SK-N-SH treated with all-trans-retinoic acid at 6 μM for 48 hours (cell line): ENCODE measurements at places on chromosomes 6 and 20.

DNA sequence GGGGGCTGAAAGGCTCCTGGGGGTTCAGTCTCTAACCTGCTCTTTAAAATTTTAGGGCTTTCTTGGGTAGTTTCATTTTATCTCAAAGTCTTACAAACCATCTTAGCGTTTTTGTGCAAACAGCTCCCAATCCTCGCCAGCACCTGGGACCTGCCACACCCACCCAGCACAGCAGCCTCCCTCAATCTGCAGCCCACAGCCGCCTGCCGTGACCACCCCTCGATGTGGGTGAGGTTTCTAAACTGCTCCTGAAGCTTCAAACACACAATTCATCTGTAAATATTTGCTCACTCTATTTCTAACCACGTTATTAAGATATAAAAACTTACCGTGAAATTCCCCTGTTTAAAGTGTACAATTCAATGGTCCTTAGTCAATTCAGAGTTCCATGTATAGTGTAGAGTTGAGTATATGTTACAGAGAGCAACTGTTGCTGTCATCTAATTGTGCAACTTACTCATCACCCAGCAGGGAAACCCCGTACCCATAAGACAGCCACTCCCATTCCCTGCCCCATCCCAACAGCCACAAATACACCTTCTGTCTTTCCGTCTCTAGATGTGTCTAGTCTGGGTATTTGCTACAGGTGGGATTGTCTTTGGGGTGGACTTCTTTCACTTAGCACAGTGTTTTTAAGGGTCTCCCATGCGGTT lies 381.0 kb downstream of the TAF4 start:
- ATAC-seq: no peak

DNA sequence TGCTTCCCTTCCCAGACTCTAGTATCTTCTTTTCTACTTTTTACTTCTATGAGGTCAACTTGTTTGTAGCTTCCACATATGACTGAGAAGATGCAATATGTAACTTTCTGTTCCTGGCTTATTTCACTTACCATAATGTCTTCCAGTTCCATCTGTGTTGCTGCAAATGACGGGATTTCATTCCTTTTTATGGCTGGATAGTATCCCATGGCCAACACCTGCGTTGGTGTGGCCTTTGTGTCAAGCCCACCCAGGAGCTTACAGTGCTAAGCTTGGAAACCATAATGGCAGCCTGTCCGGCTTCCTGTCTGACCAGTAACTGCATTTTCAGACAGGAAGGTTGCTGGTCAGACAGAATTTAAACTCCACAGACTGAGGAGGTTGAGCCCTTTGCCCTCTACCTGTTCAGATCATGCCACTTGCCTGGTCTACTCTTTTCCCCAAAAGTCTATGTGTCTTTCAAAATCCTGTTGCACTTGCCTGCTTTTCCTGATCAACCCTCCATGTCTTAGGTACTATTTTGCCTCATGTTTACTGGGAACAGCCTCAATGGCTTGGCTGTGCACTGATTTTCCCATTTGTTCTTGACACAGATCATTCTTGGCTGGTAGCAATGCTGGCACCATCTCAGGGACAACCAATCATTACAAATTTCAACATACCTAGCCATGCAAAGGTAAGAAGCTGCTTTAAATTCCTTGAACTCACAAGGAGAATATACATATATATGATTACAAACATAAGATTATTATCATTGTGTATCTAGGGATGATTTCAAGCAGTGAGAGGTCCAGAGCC lies 114.3 kb upstream of the PLEKHG1 start:
- no peak for ATAC-seq

- peak; percentile 59 for ATAC-seq
Measured at GRCh38 chr6:35302604-35303241, 5.1 kb downstream of the DEF6 start.

GRCh38 chr6:108451816-108452215 lies 108.9 kb upstream of the FOXO3 start:
- ATAC-seq: no peak

DNA sequence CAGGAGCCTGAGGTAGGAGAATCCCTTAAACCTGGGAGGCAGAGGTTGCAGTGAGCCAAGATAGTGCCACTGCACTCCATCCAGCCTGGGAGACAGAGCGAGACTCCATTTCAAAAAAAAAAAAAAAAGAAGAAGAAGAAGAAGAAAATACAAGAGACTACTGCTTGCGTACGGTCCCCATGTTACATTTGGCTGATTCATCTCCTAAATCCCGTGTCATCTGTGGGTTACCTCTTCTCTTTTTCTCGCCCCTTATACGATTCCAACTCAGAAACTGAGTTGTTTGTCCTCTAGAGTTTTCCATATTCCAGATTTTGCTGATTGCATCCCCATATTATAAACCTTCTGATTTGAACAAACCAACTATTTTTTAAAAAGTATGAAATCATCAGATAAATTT lies 62.4 kb upstream of the NELFCD start:
- no peak for ATAC-seq

GRCh38 chr6:108982154-108983113 lies 112.2 kb downstream of the SESN1 start:
- no peak for ATAC-seq

DNA sequence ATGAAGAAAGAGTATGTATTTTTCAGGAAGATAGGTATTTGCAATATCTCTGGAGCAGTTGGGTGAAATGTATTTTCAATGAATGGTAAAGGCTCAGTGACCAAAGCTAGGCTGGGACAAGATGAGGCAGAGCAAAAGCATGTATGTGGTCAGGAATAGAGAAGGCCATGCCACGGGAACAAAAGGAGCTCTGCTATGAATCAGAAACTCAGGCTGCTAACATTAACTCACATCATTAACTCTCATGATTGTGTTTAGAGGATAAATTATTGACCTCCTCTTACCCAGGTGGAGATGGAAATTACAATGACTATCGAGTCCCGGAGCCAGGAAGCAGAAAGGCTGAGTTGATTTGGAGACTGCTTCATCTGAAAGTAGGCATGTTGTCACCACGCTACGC lies 220.2 kb downstream of the FUT9 start:
- ATAC-seq: no peak

DNA sequence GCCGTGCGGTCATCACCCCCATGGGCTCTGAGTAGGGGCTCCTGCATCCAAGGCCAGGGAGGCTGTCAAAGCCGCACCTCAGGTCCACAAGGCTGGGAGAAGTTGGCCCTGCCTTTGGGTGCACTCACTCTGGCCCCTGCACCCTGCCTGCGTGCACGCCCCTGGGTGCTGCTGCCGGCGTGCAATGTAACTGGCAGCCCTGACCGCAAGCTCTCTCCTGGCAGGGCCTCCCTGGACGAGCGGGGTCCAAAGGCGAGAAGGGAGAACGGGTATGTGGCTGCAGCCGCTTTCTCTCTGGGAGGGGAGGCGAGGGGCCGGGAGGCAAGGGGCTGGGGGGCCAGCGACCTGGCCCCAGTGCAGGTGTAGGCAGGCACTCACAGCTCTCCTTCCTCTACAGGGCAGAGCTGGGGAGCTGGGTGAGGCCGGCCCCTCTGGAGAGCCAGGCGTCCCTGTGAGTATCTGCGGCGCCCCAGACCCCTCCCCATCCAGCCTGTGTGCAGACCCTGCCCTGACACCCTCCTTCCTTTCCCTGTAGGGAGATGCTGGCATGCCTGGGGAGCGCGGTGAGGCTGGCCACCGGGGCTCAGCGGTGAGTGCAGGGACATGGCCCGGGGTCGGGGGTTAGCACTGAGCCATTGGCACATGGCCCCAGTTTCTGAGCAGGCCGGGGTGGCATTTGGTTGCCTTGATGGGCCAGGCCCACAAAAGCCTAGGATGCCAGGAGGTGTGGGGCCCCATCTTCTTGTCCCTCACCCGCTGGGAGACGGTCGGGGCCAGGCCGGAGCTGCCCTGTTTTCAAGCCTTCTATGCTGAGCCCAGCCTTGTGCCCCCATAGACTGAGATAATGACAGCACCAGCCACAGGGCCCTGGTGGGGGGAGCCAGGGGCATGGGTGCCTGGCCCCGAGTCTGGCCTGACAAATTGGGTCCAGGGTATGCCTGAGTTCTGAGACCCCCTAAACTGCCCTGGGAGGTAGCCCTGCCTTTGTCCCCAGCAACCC lies 12.7 kb downstream of the COL9A3 start:
- ATAC-seq: no peak

GRCh38 chr6:5729080-5729434 lies 277.7 kb downstream of the NRN1 start:
- ATAC-seq: peak; percentile 85

GRCh38 chr20:3430376-3431069 lies 23.1 kb upstream of the DNAAF9 start:
- no peak for ATAC-seq

DNA sequence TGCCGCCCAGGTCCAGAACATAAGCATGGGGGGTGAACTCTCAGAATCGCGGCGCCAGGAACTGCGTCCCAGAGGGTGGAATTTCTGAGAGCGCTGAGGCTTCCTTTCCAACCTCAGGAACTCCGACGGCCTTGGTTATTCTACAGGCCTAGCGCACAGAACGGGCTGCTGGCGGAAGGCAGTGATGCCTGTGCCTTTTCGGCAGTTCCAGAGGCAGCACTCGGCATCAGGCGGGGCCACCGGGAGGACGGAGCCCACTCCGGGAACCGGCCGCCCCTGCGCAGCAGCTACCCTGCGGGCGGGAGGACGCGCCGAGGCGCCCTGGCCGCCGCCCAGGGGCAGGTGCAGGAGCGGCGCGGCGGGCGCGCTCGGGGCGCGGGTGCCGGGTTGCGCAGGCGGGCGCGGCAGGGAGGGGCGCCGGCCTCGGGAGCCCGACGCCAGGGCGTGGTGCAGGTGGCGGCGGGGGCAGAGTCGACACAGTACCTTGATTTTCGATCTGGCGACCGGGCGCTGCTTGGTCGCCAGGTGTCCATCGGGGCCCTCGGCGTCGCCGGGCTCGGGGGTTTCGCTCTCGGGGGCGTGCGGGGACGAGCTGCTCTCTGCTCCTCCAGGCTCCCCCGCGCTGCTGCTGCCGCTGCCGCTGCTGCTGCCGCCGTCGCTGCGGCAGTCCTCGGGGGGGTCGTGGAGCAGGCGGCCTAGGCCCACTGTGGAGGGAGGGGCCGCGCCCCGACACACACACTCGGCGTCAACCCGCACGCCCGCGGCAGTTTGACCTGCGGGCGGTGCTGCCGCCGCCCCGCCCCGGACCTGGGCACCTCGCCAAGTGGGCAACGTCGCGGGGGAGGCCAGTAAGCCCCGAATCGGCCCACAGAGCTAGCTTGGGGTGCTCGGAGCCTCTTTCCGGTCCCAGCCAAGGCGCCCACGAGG lies 1.3 kb downstream of the OVOL2 start:
- peak; percentile 48 for ATAC-seq

GRCh38 chr6:137589067-137589848 lies 95.1 kb upstream of the OLIG3 start:
- peak; percentile 90 for ATAC-seq

DNA sequence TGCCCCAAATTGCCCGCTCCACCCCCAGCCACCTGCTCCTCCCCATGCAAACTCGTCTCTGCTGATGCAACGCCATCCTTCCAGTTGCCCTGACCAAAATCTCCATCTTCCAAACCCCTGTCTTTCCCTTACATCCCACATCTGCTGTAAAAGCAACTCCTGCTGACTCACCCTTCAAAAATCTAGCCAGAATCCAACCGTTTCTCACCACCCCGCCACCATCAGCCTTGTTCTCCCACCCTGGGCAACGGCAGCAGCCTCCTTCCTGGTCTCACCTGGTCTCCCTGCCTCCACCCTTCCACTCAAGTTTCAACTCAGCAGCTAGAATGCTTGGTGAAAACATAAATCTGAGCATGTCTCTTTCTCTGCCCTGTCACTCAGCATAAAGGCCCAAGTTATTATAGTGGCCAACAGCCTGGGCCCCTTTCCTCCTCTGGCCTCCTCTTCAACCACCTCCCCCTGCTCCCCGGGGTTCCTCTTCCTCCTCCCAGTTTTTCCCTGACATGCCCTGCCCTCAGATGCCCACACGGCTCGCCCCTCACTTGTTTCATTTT lies 7.2 kb upstream of the SYNJ2 start:
- peak; percentile 50; the same call in 2 of the 3 replicates for ATAC-seq

- peak; percentile 84 for ATAC-seq
Measured at GRCh38 chr20:2101057-2101864, at the start of gene STK35. STK35 (plus strand) TSS chr20:2101827; CDS start chr20:2101882, 55 bp downstream.

DNA sequence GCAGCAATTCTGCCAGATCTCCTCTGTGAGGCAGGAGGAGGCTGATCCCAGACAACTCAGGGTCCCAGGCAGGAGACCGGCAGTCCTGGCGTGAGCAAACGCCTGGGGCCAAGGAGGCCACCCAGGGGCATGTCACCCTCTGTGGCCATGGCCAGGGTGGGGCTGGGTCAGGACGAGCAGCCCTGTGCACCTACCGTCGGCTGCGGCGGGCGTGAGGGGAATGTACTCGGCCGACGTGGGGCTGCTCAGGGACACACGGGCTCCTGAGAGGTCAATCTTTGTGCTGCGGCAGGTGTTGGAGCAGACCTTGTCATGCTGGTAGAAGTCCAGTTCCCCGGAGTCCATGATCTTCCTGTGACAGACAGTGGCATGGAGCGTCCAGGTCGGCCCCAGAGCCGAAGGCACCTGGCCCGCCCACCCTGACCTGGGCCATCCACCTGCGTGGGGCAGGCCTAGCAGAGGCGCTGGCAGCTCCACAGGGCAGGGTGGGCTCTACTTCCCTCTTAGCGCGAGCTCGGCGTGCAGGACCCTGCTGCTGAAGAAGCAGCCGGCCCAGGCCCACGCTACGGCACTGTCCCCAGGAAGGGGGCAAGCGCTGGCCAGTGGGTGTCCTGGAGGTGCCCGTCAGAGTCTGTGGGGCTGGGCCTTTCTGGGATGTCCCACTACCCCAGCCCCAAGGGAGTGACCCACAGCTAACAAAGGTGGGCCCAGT lies 21.5 kb upstream of the HELZ2 start:
- ATAC-seq: no peak

DNA sequence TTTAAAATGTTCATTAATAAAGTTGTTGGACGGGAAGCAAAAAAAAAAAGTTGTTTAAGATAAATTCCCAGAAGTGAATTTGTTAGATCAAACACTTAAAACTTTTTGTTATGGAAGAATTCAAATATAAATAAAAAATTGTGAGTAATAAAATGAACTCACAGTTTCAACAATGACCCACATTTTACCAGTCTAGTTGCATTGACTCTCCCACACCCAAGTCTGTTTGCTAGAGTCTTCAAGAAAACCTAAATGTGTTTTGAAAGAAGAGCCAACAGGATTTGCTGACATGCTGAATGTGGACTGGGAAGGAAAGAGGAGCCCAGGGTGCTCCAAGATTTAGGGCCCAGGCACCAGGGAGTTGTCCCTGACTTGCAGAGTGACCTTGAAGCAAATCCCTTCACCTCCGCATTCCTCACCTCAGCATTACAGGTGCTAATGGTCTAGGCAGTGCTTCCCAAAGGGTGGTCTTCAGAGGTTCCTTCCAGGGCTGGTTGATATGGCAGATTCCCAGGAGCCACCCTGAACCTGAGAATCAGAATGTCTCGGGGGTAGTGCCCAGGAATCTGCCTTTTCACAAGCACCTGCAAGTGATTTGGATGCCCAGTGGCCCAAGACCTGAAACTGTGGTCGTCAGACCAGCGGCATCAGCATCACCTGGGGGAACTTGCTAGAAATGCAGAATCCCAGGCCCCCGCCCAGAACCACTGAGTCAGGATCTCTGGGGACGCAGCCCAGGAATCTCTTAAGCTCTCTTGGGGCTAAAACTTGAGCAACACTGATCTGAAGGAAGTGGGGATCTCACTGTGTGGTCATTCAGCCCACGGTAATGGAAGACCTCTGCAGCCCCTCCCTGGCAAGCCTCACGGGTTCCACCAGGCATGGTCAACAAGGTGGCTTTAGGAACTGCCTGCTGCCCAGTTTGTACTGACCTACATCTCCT lies 31.1 kb downstream of the POFUT1 start:
- ATAC-seq: no peak
